ENCODE measurements at places on chromosomes 7 and 10.

DNA sequence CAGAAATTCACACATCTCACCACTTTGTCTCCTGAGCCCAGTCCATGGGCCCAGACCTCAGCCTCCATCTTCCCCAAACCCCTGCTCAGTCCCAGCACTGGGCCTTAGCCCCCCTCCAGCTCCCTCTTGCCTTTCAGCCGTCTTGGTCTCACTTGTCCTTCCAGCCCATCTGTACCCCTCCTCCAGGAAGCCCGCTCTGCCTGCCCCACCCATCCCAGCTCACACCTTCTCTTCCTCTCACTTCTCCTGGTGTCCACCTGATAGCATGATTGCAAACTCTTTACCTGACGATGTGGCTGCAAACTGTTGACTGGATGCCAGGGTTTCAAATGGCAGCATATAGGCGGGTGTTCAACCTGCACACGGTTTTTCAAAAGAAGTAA is 96.6 kb downstream of the RGS10 start:
- no peak for DNase-seq

- no peak for DNase-seq
Measured at GRCh38 chr7:130141161-130141883, 63.9 kb downstream of the TMEM209 start.

DNA sequence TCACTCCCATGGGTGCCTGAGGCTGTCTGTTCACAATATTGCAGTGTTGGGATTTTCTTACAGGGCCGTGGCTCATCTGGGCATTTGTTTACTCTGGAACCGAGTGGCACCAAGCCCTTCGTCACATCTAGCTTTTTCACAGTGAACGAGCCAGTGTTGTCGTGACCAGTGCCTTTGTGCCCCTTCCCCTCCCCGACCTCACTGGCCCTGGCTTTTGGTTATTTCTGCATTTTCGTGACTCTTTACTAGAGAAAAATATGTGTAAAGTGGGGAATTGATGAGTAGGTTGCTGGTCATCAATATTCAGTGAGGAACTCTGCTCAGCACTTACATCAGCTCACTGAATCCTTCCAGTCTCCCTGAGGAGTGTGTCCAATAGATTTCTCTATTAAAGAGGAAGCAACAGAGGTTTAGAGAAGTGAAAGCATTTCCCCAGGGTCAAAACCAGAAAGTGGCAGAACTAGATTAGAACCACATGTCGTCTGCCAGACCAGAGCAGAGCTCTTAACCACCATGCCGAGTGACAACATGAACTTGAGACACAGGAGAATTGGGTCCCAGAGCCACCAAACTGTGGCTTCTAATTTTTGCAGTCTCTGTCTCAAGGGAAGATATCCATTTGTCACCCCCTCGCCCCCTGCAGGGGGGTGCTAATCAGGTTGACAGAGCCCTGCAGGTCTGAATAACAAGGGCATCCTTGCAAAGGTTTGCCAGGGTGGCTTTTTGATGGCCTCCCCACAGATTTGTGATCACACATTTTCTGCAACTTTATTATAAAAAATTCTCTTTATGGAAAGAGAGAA is 125.3 kb downstream of the CHN2 start:
- DNase-seq, result no peak

DNA sequence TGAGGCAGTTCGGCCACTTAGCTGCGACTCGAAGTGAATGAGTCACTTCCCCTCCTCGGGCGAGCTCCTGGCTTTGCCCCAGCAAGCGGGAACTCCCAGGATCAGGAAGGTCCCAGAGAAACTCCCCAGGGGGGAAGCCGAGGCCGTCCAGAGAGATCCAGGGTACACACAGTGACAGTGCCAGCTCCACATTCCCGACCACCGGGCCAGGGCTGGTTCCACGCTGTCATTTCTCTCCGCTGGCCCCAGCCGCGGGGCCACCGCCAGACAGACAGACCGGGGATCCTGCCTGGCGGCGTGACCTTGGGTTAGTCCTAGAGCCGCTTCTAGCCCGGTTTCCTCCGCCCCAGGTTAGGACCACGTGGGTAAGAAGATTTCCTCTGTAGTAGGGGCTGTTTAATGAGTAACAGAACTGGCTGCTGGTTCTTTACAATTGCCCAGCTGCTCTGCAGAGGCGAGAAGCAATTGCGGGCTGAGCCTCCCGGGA is 463 bp upstream of the UPP1 start:
- peak; percentile 95 for DNase-seq

GRCh38 chr7:50562136-50562535 is 3.1 kb downstream of the DDC start:
- DNase-seq, result no peak

- no peak for DNase-seq
Measured at GRCh38 chr10:89250865-89251408, 638 bp downstream of the LIPA start.

DNA sequence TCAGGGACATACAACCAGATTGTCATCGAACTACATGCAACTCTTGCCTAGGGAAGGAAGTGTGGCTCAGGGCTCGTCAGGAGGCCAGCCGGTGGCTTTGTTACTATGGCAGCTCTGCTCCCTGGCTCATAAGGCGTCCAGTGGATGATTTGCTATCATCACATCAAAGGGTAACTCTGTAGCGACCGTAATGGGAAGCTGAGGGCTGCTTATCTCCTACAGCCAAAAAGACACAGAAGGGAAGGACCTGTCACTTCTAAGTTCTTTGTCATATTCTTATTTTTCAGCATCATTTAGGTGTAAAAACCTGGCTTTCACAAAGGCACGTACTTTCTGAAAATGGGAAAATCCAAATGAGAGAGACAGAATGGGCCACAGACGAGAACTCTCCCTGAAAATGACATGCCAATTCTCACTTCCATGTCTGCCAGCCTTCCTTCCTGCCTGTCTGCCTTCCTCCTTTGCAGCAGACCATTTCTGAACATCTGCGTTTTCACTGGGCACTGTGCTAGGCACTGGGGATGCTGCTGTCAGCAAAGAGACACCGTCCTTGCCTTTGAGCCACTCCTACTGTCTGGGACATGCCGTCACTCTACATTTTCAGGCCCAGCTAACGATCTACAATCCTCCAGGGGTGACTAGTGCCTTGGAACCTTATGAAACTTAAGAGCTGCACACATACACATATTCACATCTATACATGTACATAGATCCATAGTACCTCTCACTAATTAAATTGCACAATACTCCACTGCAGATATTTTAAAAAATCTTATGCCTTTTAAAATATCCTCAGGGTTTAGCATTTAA is 26.9 kb downstream of the ENKUR start:
- no peak for DNase-seq

DNA sequence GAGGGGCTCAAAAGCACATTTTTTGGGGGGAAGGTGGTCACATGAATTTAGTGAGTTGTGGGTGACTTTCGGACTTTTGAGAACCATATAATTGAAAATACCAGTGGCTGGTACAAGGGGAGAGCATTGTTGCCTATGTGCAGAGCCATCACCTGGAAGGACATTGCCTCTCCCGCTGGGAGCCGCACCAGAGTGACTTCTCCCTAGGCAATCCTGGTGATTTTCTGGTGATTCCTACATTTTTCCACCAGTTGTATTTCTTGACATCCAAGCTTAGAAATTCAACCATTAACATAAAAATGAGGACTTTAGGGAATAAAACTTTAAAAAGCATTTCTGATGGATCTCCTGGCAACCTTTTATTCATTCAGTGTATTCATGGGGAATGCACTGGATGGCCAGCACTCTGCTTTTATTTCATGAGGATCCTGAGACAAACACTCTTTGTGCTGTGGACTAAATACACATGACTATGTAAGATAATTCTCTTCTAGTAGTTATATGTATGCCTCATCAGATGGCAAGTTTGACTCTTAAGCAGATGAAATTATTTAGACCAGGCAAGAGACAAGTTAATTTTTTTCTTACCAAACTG is 41.8 kb upstream of the MKI67 start:
- no peak for DNase-seq

- DNase-seq, result peak; percentile 30
Measured at GRCh38 chr10:6050801-6051445, 11.2 kb downstream of the IL2RA start.

GRCh38 chr7:91916051-91916440 is 24.6 kb upstream of the AKAP9 start:
- DNase-seq, result no peak

DNA sequence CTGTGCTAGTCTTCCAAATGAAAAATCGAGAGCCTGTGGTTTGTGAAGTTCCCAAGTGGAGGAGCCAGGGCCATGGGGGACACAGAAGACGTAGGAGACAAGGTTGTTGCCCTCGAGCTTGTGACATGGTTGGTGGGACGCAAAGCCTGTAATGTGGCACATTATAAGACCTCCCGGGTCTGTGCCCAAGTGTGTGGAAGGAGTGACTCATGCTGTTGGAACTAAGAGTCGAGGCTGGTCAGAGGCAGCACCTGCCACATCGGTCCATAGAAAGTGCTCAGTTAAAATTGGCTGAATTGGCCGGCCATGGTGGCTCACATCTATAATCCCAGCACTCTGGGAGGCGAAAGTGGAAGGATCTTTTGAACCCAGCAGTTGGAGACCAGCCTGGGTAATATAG is 27.0 kb upstream of the PODXL start:
- DNase-seq, result peak; percentile 60

GRCh38 chr7:148939128-148939755 is 55.2 kb upstream of the EZH2 start:
- DNase-seq, result no peak

DNA sequence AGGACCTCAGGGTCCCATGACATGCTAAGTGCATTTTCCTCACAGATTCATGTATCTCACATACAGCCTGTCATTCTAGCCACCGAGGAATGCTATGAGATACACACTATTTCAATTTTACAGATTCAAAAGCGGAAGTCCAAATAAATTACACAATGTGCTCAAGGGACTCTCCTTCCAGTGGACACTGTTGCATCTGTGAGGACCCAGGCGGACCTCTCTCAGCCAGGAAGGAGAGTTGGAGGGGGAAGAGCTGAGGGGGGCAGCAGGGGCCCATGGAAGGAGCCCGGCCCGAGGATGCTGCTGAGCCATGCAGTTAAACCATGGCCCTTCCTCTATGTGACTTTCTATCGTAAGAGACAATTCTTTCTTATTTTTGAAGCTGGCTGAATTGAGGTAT is 93.6 kb downstream of the VOPP1 start:
- DNase-seq, result no peak

Measured in myocyte (in vitro differentiated cells).